Stimulated activated CD4-positive, alpha-beta T cell treated with anti-CD3 and anti-CD28 coated beads, TNF-alpha, amount 100 ng/mL, for 1 hour (primary cell): ENCODE measurements at places on chromosomes 11 and 22.

GRCh38 chr11:18722293-18722637 lies 3.7 kb downstream of the IGSF22 start:
- no peak for DNase-seq

- no peak for DNase-seq
Measured at GRCh38 chr22:35344956-35345690, 35.8 kb upstream of the HMOX1 start.

- no peak for DNase-seq
Measured at GRCh38 chr11:57744357-57744756, 3.1 kb downstream of the SELENOH start.

GRCh38 chr11:75022296-75022695 lies 33.6 kb downstream of the NEU3 start:
- no peak for DNase-seq

DNA sequence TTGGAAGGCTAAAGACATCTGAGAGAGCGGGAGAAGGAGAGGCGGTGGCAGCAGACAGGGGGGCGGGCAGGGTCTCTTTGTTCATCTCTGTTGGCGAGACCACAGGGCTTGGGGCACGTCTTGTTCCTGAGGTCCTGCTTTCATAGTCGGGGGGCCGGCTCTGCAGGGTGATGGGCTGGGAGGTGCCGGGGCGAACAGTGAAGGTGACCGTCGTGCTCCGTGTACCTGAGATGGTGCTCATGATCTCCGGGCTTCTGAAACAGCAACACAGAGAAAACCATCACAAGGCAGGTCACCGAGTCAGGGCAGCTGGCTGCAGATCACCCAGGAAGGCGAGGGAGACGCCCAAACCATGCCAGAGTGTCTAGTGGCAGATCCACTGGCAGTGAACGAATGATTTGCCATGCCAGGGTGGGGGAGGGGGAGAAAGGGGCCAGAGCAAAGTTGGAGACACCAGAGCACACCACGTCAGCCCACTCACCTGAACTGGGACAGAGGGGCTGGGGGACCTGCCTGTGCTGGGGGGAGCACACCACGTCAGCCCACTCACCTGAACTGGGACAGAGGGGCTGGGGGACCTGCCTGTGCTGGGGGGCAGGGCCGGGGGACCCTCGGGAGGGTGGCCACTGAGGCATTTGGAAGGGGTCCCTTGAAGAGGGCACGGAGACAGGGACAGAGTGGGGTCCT lies 75.0 kb downstream of the CTTN start:
- DNase-seq, result no peak

DNA sequence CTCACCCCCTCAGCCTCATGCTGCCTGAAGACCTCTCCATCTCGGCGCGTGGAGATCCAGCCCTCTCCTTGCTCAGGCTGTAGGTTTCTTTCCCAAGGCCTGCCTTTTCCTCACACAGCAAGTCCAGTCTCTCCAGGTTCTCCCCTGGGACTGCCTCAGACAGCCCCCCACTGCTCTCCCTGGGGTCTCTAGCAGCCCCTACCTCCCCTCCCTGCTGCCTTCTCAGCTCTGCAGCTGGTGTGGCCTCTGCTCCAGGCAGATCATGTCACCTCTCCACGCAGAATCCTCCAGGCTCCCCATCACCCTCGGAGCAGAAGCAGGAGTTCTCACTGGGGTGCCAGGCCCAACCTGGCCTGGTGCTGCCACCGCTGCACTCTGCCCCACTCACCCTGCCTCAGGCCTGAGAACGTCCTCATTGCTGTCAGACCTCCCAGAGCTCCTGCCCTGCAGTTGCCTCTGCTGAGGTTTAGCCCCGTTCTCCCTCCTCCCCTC lies 15.2 kb downstream of the SMARCB1 start:
- DNase-seq, result no peak

DNA sequence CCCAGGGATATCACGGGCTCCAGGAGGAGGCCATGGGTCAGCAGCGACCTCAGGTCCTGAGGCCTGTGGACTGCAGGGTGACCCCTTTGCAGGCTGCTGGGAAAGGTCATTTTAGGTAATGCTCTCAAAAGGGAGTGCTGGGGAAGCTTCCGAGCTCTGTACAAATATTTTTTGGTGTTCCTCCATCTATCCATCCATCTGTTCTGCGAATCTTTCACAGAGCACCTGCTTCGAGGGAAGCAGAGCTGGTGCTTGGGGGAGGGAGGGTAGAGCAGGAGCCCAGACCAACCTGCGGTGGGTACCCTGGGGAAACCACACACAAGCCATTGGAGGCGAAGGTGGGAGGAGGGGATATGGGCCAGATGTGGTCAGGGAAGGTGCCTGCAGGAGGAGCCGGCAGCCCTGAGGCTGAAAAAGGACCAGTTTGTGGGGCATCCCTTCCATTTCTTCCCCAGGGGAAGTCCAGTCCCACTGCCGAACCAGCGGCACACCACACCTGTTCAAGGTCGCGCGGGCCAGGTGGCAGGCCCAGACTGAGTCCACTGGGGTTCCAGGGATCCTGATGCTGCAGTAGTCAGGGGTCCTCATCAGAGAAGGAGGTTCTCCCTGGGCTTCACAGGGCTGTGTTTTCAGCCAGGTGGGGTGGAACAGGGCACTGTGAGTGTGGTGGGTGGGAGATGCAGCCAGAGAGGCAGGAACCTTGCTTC lies 13.1 kb downstream of the GNAZ start:
- no peak for DNase-seq

GRCh38 chr11:102791271-102792036 lies 6.5 kb downstream of the MMP1 start:
- DNase-seq, result no peak

DNA sequence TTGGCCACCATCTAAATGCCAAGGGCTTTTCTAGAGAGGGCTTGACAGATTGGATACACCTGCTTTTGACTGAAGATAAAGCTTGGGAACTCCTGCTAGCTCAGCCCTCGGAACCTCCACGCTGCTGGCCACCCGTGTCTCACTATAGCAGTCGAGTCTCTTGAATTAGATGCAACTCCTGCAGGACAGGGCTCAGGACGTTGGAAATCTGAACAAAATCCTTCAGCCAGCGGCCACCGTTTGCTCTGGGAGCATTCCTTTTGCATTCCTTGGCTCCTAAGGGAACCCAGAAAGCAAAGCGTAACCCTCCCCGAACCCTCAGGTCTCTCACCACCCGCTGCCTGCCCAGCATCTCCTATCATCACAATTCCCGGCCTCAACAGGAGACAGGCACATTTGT lies 77.8 kb downstream of the GRIK4 start:
- no peak for DNase-seq

DNA sequence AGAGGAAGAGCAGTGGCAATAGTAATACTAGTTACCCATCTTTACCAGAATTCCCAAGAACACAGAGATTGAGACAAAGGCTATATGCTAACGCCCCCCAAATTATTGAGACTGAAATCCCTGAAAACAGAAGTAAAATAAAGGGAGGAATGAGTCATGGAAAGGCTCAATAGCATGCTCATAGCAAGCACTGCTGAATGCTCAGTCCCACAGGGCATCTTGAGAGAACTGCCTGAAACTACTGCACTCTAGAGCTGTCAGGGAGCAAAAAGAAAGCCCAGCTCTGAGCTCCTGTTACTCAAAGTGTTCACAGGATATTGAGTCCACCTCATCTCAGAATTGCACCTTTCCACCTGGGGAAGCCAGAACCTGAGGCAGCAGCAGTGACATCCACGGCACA lies 44.1 kb upstream of the FIBIN start:
- no peak for DNase-seq

GRCh38 chr11:75422248-75423231 lies 10.5 kb downstream of the KLHL35 start:
- DNase-seq, result no peak

- no peak for DNase-seq
Measured at GRCh38 chr11:115194802-115195110, 309.5 kb downstream of the CADM1 start.

DNA sequence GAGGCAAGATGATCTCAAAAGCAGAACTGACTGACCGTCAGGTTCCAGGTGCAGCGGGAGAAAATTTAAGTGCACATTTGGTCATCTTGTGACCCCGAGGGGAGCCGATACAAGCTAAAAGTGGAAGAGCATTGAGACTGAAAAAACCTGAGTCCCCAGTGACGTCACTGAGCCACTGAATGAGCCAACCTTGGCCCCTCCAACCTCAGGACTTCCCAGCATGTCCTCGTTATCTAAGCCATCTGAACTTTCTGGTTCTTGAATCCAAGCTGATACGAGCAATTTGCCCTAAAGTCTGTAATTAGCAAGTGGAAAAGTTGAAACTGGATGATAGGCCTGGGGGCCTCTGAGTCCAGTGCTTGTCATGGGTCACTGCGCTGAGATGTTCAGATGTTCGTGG lies 51.1 kb upstream of the ISX start:
- DNase-seq, result no peak

DNA sequence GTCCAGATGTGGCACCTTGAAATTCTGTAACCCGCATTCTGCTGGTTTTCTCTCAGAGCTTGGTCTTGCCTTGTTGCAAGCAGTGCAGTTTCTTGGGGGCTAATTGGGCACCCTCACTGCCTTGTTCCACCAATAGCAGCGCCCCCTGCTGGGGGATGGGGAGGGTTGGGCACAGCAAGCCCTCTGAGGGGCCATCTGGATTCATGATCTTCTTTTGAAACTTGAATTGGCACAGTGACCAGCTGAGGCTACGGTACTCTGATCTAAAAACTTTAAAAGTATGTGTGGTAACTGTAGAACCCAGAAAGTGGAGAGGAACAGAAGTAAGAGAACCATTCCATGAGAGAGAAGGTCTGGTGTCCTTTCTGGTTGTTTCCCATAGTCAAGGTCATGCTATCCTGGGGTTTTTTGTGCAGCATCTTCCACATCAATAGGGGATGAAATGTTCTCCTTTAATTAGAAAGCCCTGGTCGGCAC lies 64.2 kb downstream of the MED15 start:
- peak; percentile 53 for DNase-seq
